Psoas muscle (tissue), 8 donors: ENCODE measurements at places on chromosomes 5 and 9. TPM values are rescaled to one million over a fixed set of nuclear protein-coding genes. Genes with fewer than 3 reads are reported as not detected.

DNA sequence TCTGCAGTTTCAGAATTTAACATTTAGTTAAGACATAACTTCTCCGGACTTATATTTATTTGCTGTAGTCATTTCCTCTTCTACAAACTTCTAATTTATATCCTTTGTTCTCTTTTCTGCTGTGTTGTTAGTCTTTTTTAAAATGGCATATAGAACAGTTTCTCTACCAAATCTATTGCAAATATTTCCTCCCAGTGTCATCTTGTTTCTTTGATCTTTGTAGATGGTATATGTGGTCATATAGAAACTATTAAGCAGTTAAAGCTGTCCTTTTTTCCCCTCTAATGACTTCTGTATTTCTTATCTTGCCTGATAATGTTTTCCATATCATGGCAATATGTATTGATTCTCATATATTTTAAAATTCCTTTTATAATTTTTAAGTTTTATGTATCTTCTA is 264.5 kb downstream of the MCTP1 start:
- no peak for DNase-seq

- no peak for DNase-seq
Measured at GRCh38 chr9:75591972-75592371, 298.5 kb upstream of the PCSK5 start.

DNA sequence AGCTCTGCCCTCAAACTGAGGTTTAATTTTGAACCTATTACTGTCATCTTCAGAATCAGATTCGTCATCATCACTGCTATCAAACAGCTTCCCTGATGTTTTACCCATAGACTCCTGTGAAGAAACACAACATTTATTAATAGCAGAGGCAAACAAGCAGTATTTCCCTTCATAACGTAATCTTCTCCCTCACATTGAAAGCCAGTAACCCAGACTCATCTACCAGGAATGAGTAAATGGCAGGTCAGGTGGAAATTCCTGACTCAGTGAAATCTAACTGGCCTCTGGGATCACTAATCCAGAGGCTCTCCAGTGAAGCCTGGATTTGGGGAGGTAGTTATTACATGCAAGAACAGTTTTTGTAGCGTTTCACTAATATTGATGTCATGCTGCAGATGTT is 14.6 kb downstream of the NOL8 start:
- no peak for DNase-seq

DNA sequence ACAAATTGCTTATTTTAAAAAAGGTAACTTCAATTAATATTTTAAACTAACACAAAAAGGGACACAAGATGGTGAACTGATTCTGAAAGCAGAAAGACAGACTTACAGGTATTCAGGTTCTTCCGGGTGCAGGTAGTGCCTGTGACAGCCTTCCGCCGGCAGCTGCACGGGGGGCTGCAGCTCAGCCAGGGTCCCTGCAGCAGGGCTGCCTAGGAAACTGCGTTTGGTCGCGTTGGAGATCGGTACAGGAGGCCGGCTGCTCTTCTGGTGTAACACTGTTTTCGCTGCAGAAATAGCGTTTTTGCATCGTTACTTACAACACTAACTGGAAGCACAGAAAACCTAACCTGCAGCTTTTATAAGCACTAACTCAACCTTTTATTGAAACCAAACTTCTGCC is 80.0 kb downstream of the CAMSAP1 start:
- no peak for DNase-seq

- no peak for DNase-seq
Measured at GRCh38 chr9:87381050-87381711, 116.5 kb upstream of the DAPK1 start.

Gene DEPDC1B
- polyA plus RNA-seq, result 0.05 TPM
